Transverse colon (tissue), 4 donors: ENCODE measurements at places on chromosomes 2 and 18. TPM values are rescaled to one million over a fixed set of nuclear protein-coding genes. Genes with fewer than 3 reads are reported as not detected.

DNA sequence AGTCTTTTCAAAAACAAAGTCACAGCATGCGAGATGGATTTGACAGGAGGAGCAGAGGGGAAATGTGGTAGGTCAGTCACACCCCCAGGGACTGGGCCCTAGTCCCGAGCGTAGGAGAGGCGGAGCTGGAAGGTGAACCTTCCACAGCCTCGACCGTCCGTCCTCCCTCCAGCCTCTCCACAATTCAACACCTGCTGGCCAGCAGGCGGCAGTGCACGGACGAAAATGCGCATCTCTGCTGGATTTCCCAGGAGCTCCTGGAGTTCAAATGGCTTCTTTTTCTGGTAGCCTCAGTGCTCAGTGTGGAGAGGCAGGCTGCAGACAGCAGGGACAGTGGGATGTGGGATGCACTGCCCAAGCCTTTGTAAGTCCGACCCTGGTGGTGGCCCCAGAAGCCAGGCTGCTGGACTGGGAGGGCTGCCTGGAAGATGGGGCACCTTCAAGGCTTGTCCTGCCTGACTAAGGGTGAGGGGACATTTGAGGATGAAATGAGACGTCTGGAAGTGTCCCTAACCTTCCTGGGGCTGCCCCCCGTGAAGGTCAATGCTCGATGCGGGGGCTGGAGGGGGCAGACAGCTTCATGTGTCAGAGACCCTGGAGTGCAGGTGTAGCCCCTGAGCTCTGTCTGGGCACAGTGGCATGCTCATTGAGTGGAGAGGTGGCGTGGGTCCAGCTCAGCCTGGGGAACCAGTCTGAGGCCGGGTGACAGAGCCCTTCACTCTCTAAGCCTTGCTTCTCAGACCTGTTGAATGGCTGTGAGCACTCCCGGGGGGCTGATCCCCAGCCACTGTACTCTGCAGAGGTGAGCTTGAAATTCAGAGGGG, 189.5 kb downstream of the TFCP2L1 start:
- H3K27ac ChIP-seq, result no peak overlapping the region
- no peaks in the 10 kb centered on the region for H3K27me3 ChIP-seq
- H3K4me1 ChIP-seq, result no peaks in the 10 kb centered on the region
- DNase-seq, result peak; percentile 78
- H3K4me3 ChIP-seq, result no peak overlapping the region

DNA sequence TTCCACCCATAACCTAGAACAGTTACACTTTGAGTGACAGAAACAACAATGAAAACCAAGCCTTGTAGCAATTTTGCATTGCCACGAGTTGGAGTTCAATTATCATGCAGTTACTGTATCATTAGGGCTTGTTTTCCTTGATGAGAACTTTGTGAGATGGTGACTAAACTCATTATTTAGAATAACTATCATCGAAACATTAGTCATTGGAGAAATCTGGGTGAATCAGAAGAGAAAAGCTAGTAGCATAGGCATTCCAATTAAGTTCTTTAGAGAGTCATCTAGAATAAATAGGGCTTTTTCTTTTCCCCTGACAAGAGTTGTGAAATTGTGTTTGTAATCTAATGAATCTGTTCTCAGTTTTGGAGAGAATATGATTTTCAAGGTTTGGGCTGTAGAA, 122.8 kb upstream of the DOCK10 start:
- H3K4me1 ChIP-seq, result no peaks in the 10 kb centered on the region
- H3K27ac ChIP-seq, result no peak overlapping the region
- no peak for DNase-seq
- no peaks in the 10 kb centered on the region for H3K27me3 ChIP-seq

DNA sequence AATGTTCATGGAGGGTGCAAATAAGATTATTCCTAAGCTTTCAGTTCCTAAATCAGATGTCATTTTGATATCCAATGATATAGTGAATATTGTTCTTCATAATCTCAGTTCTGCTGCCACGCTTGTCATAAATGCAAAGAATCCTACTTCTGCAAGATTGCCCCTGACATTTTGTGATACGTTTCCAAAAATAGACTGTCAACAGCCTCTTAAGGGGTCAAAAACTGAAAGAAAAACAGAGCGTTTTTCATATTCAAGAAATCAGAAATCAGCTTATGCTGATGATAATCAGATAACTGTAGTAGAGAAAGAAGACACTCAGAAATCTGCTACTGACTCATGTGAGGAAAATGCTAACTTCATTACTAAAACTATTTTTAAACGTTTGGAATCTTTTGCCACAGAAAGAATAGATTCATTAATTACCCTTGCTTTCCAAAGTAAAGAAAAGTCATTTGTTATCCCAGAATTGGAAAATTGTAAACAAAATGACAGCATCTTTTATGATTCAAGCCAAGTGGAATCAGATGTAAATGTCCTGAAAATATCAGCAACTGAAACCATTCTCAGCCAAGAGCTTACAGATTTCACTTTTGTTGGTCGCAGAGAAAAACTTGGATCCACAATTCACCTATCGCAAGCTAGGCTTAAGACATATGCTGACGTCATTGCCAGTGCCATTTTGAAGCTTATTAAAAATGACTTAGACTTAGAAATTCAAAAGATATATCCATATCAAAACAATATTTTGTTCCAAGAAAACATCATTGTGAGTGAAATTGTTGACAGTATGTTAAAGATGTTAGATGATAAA, 55.1 kb downstream of the FSIP2 start:
- H3K36me3 ChIP-seq, result no peaks in the 10 kb centered on the region
- no peak overlapping the region for H3K4me3 ChIP-seq
- H3K4me1 ChIP-seq, result no peaks in the 10 kb centered on the region
- no peak for DNase-seq
- no peak overlapping the region for H3K27ac ChIP-seq

DNA sequence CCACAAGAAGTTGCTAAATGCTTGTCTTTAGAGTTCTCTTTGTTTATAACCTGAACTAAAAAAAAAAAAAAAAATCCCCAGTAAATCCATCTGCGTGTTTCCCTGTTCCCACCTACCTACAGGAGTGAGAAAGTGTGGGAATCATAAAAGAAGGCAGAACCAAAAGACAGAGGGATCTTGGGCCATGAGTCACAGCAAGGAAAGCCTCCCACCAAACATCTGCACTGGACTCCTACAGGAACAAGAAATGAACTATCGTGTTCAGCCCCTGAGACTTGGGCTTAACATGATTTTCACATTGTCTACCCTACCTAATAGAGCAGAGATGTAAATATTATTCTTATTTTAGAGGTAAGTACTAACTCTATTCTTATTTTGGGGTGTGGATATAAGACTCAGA, 1761.2 kb upstream of the CELF4 start:
- H3K27ac ChIP-seq, result no peak overlapping the region
- no peak overlapping the region for H3K4me3 ChIP-seq
- no peak for DNase-seq
- no peaks in the 10 kb centered on the region for H3K4me1 ChIP-seq
- H3K36me3 ChIP-seq, result no peaks in the 10 kb centered on the region
- no peaks in the 10 kb centered on the region for H3K27me3 ChIP-seq

- H3K4me3 ChIP-seq, result no peak overlapping the region
- no peak for DNase-seq
- H3K27me3 ChIP-seq, result no peaks in the 10 kb centered on the region
Measured at GRCh38 chr2:85853499-85854165, 35.2 kb downstream of the ST3GAL5 start.

GRCh38 chr2:26412091-26412673, 10.5 kb downstream of the DRC1 start:
- no peak for DNase-seq
- no peak overlapping the region for H3K4me3 ChIP-seq
- no peak overlapping the region for H3K27ac ChIP-seq
- H3K36me3 ChIP-seq, result no peaks in the 10 kb centered on the region
- H3K27me3 ChIP-seq, result peaks cover 20% of the 10 kb centered on the region

- H3K4me3 ChIP-seq, result no peak overlapping the region
- no peaks in the 10 kb centered on the region for H3K4me1 ChIP-seq
- no peak for DNase-seq
- H3K27me3 ChIP-seq, result no peaks in the 10 kb centered on the region
Measured at GRCh38 chr2:37602702-37603101, 68.7 kb downstream of the CDC42EP3 start.

GRCh38 chr2:102181919-102182635, 4.7 kb upstream of the IL1RL2 start:
- H3K36me3 ChIP-seq, result no peaks in the 10 kb centered on the region
- no peak overlapping the region for H3K27ac ChIP-seq
- H3K4me3 ChIP-seq, result no peak overlapping the region
- no peaks in the 10 kb centered on the region for H3K27me3 ChIP-seq
- H3K4me1 ChIP-seq, result peaks cover 3% of the 10 kb centered on the region

DNA sequence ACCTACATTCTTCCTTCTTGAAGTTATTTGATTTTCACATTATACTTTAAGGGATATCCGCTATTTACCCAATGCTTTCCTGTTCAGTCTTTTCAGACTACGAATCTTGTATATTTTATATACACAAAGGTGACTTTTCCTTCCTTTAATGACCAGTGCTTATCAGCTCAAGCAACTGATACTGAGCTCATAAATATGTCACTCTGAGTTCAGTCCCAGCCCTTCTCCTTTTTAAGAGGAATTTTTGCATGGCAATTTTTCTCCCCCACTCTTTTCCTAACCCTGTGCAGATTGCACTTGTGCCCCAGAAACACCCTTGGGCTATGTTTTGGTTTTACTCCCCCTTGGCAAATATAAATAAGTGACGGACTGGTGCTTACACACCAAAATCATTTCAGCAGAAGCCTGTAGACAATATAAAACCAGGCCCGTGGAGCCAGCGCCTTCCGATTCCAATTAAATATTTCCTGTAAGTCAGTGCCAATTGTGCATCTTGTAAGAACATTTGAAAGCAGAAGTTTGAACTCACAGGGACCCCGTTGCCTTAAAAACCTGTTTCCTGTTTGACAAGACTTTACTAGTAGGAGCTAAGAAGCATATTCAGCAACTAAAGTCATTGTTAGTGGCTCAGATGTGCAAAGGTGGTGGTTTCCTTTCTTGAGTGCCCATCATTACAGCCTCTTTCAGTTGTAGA, 66.3 kb upstream of the GATA6 start:
- no peaks in the 10 kb centered on the region for H3K27me3 ChIP-seq
- peaks cover 14% of the 10 kb centered on the region for H3K4me1 ChIP-seq
- peak overlapping the region; percentile 58 for H3K27ac ChIP-seq
- no peaks in the 10 kb centered on the region for H3K36me3 ChIP-seq

- H3K36me3 ChIP-seq, result no peaks in the 10 kb centered on the region
- H3K27me3 ChIP-seq, result no peaks in the 10 kb centered on the region
- H3K4me3 ChIP-seq, result no peak overlapping the region
Measured at GRCh38 chr2:46268196-46268595, 29.0 kb upstream of the EPAS1 start.

GRCh38 chr2:230946429-230947234, 21.6 kb upstream of the GPR55 start:
- H3K27me3 ChIP-seq, result no peaks in the 10 kb centered on the region
- no peaks in the 10 kb centered on the region for H3K4me1 ChIP-seq
- H3K4me3 ChIP-seq, result no peak overlapping the region
- H3K27ac ChIP-seq, result no peak overlapping the region
- no peaks in the 10 kb centered on the region for H3K36me3 ChIP-seq

The CNTNAP5 gene
- not detected for total RNA-seq

The MITD1 gene
- total RNA-seq, result 20.6 TPM

The OSR1 gene
- 4.1 TPM for total RNA-seq

The CNDP1 gene
- not detected for total RNA-seq
